ENCODE measurements at places on chromosomes 13 and 19. TPM values are rescaled to one million over a fixed set of nuclear protein-coding genes. Genes with fewer than 3 reads are reported as not detected.

The PLA2G4C gene
- total RNA-seq = 9.6 TPM

The PRTN3 gene
- not detected for total RNA-seq

The MYO16 gene
- total RNA-seq = not detected

The SRRM5 gene
- 0.27 TPM for total RNA-seq

The CDX2 gene
- total RNA-seq = not detected

The SUGP1 gene
- total RNA-seq = 32.4 TPM

The ANGPTL8 gene
- not detected for total RNA-seq

The WTIP gene
- total RNA-seq = 0.89 TPM

The NBEA gene
- total RNA-seq = 0.67 TPM

The DAND5 gene
- not detected for total RNA-seq

The SHD gene
- total RNA-seq = not detected

The CABP5 gene
- total RNA-seq = not detected

The ICAM3 gene
- 114 TPM for total RNA-seq

The LILRB4 gene
- total RNA-seq = not detected

The CTU1 gene
- total RNA-seq = 9.2 TPM

The UBE2L5 gene
- total RNA-seq = not detected
